Activated naive CD4-positive, alpha-beta T cell treated with anti-CD3 and anti-CD28 coated beads, Interleukin-2, amount 50 U/mL, for 72 hours (primary cell): ENCODE measurements at places on chromosomes 1 and 21.

- DNase-seq, result peak; percentile 82
Measured at GRCh38 chr1:6414443-6414844, 5.3 kb downstream of the HES2 start.

DNA sequence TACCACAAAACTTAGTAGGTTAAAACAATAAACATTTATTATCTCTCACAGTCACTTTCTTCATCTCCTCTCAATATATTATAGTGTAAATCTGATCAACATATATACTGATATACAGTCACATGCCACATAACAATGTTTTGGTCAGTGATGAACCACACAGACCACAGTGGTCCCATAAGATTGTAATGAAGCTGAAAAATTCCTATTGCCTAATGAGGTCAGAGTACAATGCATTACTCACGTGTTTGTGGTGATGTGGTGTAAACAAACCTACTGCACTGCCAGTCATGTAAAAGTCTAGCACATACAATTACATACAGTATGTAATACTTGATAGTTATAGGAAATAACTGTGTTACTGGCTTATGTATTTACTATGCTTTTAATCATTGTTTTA is 30.1 kb downstream of the OLFML3 start:
- DNase-seq, result no peak

GRCh38 chr1:150622303-150622975 is 7.0 kb downstream of the ENSA start:
- DNase-seq, result no peak

DNA sequence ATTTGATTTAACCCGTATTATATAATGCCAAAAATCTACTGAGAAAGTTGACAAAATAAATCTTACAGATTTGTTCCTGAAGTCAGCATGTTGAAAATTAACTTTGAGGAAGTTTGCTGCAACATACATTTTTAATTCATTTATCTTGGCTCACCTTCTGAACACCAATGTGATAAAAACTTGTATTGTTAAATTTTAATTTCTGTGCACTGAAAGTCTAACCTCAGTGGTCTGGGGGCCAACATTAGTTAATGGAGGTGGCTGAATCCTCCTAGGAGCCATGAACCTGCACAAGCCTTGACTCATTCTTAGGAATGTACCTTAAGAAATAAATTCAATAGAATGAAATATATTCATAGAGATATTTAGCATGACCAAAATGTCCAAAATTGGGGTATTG is 95.3 kb downstream of the ADSS2 start:
- no peak for DNase-seq

GRCh38 chr1:178644308-178645120 is 80.5 kb upstream of the RALGPS2 start:
- DNase-seq, result no peak

DNA sequence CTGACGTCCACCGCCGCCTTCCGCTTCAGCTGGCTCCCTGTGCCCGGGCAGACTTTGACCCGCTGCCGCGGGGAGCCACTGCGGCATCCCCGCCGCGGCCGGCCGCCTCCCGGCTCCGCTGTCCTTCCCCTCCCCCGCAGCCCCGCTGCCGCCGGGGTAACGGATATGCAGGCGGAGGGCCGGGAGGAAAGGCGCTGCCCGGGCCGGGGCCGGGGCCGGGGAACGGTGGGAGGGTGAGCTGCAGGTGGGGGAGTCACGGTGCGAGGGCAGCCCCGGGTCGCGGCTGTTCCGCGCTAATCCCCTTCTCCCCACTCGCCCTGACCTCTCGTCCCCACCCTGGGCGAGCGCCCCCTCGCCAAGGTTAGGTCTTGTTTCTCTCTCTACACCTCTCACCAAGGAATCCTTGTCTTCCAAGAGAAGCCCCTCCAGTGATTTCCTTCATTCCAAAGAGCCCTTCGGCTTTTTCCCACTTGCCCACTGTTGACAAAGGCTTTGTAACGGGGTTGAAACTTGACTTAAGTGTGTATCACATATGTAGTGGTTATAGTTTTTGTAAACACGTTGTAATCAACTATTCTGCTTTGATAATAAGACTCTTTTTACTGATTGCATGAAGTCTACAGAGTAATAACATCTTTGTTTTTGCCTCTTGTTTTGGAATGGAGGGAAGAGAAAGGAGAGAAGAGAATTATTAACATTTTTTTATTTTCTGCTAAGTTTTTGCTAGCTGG is 669 bp downstream of the XPR1 start:
- DNase-seq, result peak; percentile 72

DNA sequence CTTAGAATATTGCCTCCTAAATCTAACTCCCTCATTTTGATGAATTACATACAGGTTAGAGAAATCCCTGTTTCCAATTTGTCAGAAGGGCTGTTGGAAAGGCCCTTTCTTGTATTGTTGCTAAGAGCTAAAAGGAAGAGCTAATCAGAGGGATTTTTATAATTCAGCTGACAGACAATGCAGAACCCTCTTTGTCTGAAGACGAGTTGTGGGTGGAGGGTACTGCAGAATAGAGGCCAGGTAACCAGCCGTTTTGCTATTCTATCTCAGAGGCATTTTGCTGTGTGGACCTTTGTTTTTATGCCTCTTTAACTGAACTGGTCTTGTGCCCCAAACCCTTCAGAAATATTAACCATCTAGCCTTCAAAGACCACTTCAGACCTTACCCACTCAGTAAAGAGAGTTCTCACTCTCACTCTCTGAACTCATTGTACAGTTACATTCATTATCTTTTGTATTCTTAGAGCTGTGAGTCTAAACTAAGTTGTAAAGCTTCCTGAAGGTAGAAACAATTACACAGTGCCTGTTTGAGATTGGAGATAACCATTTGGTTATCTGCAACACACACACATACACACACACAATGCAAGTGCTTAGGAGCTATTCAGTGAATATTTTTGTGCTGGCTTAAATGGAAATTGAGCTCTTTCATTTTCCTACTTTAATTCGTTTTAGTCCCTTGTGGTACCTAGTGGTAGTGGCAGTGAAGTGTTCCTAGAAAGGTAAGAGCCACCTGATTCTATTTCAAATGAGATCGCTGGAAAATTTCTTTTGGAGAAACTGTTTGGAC is 19.7 kb downstream of the KPNA6 start:
- DNase-seq, result no peak

GRCh38 chr1:7582460-7582972 is 188.6 kb upstream of the VAMP3 start:
- no peak for DNase-seq

- no peak for DNase-seq
Measured at GRCh38 chr1:68093737-68094136, 43.3 kb upstream of the DIRAS3 start.

GRCh38 chr1:88973520-88974137 is 18.8 kb downstream of the KYAT3 start:
- DNase-seq, result no peak

- DNase-seq, result no peak
Measured at GRCh38 chr1:235112297-235113182, 16.1 kb downstream of the TOMM20 start.

- no peak for DNase-seq
Measured at GRCh38 chr1:205287076-205287475, 34.5 kb downstream of the NUAK2 start.

DNA sequence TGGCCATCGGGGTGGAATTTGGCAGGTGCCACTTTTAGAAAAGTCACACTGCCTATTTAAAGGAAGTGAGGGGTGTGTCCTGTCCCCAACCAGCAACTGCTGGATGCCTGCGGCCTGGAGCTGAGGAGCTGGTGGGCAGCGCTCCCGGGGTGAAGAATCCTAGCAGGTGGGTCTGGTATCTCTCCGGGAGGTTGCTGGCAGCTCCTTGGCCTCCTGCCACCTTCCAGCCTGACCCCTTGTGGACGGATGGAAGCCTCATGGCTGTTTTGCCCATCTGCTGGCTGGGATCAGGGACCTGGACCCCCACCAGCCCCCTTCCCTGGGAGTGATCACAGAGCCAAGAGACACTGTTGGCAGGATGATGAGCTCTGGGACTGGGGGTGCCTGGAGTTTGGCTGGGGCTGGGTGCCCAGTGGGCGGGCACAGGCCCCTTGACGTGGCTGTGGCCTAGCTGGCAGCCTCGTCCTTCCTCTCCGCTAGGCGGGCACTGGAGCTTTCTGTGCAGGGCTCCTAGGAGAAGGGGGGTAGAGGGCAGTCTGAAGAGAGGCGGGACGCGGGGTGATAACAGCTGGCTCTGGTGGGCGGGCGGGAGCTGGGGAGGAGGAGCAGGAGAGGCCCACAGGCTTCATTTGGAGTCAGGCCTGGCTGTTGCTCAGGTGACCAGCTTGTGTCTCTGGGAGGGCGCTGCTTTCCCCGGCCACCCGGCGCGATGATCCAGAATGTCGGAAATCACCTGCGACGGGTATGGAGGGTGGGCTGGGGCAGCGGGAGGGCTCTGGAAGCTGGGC is at the start of gene ACOT11:
TSS of gene ACOT11 (plus strand) at position 628 of the 788 bp plus-strand sequence. CDS start at position 710, 82 bp downstream.
- DNase-seq, result no peak

GRCh38 chr1:30684881-30685795 is 38.2 kb downstream of the MATN1 start:
- DNase-seq, result peak; percentile 53

DNA sequence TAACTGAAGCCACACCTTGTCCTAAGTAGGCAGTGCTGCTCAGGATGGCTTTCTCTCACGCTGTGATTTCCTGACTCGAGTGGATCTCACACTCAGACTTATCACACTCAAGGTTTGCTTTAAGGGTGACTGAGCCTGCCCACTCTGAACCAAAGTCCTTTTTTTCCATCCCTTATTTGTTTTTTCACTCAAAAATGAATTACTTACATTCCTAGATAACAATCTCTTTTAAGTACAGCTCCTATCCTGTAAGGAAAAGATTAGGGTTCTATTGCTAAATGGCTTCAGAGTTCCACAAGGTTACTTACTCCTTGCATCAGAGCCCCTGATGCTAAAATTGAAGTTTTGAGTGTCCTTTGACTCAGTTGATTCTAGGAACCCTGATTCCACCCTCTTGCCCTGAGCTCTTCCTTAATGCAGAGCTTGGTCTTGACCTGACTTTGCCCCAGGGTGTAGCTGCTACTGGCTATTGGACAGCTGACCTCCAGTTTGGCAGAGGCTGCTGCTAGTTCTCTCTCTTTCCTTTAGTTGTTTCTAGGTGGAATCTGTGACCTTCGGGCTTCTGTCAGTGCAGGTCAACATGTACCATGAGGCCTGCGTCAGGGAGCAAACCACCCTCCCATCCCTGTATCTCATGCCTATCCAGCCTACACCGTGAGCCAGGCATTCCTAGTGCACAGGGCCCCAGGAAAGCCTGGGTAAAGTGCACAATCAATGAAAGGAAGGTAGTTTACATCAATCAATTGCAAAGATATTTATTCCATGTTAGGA is 80.1 kb upstream of the CD55 start:
- no peak for DNase-seq

DNA sequence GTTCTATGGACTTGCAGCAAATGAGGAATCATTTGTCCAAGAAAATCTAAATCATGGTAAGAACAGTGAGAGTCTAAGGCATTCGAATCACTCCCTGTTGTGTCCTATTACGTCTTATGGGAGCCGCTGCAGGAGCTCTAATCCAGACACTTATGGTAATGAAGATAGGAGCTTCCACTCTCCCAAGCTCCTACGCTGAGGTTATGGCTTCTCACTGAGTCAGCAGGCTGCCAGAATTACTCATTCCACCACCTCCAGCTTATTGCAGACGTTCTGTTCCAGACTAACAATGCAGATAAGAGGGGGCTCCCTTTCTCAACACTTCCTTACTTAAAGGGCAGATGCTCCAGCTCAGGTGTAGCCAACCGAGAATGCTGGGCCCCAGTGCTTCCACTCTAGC is 212.6 kb downstream of the GREM2 start:
- DNase-seq, result no peak

- DNase-seq, result no peak
Measured at GRCh38 chr1:230842801-230843200, 25.5 kb downstream of the C1orf198 start.

DNA sequence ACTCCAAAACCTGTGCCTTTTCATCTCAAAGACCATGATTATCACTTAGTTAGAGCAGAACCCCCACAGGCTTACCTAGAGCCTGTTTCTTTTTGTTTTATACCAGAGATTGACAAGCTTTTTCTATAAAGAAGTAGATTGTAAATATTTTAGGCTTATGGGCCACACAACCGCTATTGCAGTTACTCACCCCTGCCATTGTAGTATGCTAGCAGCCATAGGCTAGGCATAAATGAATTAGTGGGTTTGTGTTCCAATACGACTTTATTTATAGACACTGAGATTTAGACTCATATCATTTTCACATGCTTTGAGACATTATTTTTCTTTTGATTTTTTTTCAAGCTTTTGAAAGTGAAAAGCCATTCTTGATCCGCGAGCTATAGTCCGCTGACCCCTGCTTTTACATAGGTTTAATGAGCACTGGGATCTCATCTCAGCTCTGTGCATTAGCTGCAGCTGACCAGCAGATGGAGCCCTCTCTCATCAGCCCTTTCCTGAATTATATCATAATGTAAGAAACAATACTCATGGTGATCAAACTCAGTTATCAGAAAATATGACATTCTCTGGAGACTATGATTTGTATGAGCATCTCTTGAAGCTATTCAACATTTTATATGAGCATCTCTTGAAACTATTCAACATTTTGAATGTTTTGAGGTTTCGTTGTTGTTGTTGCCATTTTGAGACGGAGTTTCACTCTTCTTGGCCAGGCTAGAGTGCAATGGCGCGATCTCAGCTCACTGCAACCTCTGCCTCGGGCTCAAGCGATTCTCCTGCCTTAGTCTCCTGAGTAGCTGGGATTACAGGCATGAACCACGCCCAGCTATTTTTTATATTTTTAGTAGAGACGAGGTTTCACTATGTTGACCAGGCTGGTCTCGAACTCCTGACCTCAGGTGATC is 111.9 kb upstream of the L1TD1 start:
- peak; percentile 32 for DNase-seq

GRCh38 chr1:85484264-85484663 is 19.3 kb upstream of the DDAH1 start:
- DNase-seq, result no peak

DNA sequence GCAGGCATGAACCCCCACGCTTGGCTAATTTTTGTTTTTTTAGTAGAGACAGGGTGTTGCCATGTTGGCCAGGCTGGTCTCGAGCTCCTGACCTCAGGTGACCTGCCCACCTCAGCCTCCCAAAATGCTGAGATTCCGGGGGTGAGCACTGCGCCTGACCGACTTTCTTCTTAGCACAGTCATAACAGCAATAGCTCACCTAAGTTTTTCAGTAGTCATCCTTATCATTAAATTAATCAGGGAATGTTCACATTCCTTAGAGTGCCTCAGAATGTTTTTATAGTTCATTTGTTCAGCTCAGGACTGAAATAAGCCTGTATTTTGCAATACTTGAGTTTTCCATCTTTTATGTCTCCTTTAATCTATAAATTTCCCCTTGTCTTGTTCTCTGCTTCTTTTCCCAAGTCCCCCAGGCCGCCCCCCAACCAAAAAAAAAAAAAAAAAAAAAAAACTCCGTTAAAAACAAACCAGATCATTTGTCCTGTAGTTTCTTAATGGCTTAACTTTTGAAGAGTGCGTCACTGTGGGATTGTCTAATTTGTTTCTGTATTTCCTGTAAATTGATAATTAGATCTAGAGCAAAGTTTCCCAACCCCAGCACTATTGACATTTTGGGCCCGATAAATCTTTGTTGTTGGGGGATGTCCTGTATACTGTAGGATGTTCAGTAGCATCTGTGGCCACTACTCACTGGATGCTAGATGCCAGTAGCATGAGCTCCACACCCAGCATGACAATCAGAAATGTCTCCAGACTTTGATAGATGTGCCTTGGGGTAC is 120.7 kb downstream of the ITSN1 start:
- no peak for DNase-seq

- no peak for DNase-seq
Measured at GRCh38 chr21:46091631-46092025, 6.3 kb upstream of the COL6A2 start.

GRCh38 chr1:183871142-183871541 is 66.2 kb downstream of the RGL1 start:
- DNase-seq, result no peak
